ENCODE measurements at places on chromosomes 11 and 22.
A peak's percentile ranks its signal among the peaks of the same experiment; 100 is the strongest.

DNA sequence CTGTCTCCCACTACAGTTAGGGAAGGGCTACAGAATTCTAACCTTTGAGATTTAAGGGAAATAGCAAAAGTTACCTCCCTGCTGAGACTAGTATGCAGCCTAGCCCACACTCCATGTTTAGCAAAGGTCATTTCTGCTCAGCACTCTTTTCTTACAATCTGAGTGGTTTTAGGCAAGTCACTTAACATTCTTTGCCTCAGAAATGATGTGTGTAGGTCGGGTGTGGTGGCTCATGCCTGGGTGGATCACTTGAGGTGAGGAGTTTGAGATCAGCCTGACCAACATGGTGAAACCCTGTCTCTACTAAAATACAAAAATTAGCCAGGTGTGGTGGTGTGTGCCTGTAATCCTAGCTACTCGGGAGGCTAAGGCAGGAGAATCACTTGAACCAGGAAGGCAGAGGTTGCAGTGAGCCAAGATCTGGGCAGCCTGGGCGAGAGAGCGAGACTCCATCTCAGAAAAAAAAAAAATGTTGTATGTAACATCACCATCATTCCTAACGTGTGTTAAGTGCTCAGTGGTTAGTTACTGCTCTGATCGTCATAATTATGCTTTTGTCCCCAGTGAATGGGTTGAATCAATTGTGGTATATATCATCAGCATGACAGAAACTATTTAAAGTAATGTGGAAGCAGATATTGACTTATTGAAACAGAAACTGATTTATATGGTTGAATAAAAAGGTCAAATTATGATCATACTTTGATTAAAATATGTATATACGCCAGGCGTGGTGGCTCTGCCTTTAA lies 55.0 kb downstream of the COPB1 start:
- no peak for DNase-seq

DNA sequence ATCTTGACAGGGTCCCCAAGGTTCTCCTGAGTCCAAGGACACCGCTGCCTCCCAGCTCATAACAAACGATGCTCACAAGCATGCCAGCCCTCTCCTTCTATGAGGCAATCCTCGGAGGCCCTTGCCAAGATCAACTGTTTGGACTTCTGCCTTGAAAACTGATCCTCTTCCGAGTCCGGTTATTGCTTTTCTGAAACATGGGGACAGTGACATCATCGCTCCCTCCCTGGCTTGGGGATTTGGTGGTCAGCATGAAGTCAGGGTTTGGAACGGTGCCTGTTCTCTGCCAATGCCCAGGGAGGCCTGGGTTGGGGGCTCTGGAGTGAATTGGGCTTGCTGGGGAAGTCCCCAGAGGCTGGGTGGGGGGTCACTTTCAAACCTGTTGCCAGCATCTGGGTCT lies 149.3 kb downstream of the FBXO7 start:
- DNase-seq = no peak

- peak; percentile 36 for DNase-seq
Measured at GRCh38 chr22:36201630-36202319, at the start of gene APOL4. Gene APOL4, minus strand, starts transcription at chr22:36201809. Its CDS starts 75 bp downstream, at chr22:36201734.

DNA sequence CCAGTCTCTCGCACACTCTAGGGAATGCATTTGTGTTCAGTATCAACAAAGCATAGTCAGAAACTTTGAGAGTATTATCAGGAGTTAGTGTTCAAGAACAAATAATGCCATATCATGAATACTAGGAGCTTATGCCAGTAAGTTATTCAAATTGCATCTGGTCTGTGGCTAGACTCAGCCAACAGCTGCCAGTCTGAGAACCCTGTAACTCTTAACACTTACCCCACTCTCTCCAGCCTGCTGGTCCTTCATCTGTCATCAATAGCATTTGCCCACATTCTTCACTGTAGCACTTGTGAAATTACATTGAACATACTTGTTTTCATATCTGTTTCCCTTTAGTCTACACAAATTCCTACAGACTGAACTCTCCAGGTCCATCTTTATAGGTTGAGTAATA lies 1157.5 kb upstream of the RAG2 start:
- DNase-seq = no peak

- no peak for DNase-seq
Measured at GRCh38 chr11:17580271-17580670, 33.2 kb downstream of the OTOG start.

DNA sequence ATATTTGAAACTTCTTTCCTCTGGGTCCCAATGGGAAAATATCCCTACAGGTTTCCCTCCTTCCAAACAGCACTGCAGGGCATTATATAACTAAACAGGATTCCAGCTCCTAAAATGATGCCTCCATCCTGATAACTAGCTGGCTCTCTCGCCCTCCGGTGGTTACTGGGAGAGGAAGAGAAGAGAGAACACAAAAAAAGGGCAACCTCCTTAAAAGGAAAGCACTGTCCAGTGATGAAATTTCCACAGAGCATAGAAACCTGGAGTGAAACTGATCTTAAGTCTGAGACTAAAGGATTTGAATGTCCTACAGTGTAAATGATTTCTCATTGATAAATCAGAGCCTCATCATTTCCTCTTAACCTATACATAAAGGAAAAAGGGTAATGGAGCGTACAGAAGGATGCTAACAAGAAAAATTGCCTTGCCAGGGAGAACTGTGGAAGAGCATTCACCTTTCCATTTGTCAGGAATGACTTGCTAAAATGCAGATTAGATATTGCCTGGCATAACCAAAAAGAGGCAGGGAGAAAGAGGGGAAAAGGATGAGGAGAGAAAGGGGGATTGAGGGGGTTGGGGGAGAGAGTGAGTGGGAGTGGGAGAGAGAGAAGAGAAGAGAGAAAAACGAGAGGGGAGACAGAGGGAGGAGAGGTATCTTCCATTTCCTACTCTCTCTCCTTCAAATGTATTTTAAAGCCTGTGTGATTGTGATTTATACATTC lies 121.3 kb downstream of the APOL5 start:
- no peak for DNase-seq

- no peak for DNase-seq
Measured at GRCh38 chr22:19753996-19754700, 6.4 kb upstream of the TBX1 start.

- no peak for DNase-seq
Measured at GRCh38 chr11:105226766-105227165, 87.2 kb upstream of the CARD18 start.

DNA sequence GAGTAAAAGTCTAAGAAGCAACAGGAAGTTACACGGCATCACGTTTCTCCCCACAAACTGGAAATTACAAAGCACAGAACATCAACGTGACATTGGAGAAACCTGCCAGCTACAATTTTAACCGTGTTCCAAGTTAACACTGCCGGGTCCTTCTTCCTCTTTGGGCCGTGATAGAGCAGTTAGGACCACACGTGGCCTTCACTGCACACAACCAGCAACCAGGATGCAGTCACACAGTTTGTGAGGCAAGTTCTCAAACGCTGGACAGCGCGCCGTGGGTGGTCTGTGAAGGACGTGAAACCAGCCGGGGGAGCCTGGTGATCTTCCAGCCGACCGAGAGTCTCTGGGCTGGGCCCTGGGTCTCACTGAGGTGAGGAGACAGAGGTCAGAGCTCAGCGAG lies 14.6 kb downstream of the C11orf21 start:
- no peak for DNase-seq

DNA sequence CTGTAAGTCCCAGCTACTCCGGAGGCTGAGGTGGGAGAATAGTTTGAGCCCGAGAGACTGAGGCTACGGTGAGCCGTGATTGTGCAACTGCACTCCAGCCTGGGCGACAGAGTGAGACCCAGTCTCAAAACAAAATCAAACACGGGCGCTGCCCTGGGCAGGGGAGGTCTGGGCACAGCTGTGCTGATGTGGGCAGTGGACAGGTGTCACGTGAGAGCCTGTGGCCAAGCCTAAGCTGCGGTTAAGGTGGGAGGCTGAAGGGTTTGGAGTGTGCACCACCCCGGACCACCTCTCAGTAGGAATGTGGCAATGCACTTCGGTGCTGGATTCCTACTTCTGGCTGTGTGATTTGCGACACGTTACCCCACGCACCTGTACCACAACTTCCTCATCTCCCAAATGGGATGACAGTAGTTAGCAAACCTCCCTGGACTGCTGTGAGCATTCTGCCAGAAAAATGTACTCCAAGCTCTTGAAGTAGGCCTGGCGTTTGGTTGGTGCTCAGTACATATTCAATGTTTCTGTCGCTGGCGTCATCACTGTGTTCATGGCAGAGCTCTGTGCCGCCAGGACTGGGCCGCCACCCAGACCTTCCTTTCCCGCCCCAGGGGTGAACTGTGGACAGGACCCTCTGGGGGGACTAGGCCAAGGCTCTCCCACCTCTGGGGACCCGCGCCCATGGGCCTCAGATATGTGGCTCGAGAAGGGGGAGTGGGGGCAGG lies 807 bp upstream of the ZNF74 start:
- DNase-seq = no peak

- no peak for DNase-seq
Measured at GRCh38 chr11:67548555-67549110, 25.4 kb upstream of the CABP2 start.

DNA sequence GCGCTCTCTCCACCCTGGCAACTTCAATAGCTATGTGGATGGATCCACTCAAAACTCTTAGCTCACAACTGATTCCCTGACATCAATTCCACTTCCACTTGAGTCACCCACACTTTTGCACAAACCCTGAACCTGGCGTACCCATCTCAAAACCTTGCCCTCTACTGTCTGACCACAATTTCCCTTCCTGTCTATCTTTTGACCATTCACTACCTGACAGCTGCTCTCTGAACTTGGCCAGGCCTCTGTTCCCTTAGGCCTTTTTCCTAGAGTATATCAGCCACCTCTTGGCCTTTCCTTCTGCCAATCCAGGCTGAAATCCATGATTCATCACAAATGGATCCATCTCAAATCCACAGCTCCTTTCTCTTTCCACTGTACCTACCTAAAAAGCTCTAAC lies 106.0 kb downstream of the RPL27A start:
- no peak for DNase-seq

GRCh38 chr22:45994491-45995404 lies 17.8 kb upstream of the WNT7B start:
- DNase-seq = no peak

DNA sequence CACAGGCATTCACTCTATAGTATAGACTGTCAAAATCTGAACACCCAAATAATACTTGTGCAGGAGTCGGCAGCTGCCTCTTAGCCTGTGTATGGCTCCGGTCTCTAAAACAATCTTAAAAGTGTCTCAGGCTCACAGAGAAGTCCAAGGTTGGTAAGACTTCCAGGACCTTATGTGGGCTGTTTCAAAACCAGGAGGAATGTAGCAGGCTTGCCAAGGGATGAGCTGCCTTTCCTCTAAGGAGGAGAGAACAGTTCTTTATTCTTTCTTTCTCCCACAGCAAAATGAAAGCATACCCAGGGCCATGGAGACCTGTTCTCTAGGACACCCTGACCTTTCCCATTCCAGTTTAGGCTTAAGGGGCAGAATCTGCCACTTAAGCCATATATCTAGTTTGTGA lies 176.5 kb downstream of the TRPC6 start:
- DNase-seq = no peak

- no peak for DNase-seq
Measured at GRCh38 chr11:73237471-73238290, 19.6 kb downstream of the P2RY2 start.

DNA sequence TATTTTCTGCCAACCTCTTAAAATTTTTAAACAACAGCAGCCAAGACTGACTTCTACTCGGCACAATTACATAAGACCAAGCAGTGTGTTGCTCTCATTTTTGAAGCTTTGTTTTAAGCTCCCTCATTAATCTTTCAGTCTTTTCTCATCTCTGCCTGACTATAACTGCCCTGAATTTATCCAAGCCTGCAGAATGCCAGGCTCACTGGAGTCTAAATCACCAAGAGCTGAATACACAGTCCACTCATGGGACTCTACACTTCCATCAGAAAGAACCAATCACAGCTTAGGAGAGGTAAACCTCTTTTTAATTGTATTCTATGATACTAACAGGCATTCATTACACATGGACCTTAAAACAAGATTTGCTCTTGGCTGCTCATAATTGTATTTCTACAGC lies 178.7 kb downstream of the CADM1 start:
- no peak for DNase-seq

- DNase-seq = no peak
Measured at GRCh38 chr11:107203656-107204055, 185.4 kb upstream of the GUCY1A2 start.

DNA sequence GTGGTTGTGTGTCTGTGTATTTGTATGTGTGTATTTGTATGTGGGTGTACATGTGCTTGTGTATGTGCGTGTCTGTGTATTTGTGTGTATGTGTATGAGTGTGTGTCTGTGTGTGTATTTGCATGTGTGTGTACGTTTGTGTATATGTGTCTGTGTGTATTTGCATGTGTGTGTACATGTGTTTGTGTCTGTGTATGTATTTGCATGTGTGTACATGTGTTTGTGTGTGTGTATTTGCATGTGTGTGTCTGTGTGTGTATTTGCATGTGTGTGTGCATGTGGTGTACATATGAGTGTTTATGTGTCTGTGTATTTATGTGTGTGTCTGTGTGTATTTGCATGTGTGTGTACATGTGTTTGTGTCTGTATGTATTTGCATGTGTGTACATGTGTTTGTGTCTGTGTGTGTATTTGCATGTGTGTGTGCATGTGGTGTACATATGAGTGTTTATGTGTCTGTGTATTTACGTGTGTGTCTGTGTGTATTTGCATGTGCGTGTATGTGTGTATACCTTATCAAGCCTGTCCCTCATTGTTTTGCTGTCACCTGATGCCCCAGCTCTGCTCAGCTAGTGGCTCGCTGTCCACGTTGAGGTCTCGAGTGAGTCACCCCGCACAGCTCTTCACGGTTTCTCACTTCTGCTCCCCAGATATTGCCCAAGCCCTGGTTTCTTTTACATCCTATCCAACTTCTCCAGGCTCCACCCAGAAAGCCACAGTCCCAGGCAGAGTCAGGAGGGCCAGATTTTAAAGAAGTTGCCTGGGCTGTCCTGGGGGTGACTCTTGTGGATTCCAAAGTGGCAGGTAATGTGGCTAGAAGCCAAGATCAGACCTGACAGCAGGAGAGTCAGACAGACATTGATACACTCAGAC lies 15.2 kb downstream of the MB start:
- no peak for DNase-seq

DNA sequence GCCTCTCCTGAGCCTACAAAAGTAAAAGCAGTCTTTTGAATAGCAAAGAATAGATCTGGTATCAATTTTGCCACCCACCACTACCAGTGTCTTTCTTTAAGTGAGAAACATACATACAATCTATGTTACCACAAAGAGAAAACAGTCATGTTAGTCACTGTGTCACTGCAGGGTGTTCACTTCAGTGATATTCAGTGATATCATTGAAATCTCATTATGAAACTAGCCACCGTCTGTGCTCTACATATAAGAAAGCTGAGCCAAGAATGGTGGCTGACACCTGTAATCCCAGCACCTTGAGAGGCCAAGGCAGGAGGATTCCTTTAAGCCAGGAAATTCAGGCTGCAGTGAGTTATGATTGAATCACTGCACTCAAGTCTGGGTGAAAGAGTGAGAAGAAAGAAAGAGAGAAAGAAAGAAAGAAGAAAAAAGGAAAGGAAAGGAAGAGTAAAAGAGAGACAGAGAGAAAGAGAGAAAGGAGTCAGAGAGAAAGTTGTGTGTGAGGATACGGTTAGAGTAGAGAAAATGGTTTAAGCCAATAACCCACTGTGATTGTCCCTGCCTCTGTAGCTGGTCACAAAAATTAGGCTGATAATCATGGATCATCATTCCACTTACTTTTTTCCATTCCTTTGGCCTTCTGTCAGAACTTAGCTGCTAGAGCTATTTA lies 847.1 kb downstream of the FAM181B start:
- no peak for DNase-seq

GRCh38 chr22:34973016-34973415 lies 92.9 kb upstream of the ISX start:
- no peak for DNase-seq
